ENCODE measurements at places on chromosomes 1 and 21. TPM values are rescaled to one million over a fixed set of nuclear protein-coding genes. Genes with fewer than 3 reads are reported as not detected.

GRCh38 chr1:58406301-58407071, 140.0 kb downstream of the OMA1 start:
- DNase-seq = no peak

DNA sequence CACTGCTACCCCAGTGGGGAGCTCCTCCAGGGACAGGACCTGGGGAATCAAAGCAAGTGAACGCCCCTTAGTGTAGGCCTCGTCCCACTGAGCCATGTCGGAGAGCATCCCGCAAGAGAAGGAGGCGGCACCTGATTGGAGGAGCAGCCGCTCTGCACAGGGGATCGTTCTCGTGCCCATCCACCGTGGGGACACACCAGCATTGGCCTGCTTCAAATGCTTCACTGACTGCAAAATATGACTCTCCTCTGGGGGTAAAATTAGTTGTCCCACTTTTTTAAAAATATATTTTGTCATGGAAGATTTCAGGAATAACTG, 111.0 kb downstream of the PDE9A start:
- no peak for DNase-seq

DNA sequence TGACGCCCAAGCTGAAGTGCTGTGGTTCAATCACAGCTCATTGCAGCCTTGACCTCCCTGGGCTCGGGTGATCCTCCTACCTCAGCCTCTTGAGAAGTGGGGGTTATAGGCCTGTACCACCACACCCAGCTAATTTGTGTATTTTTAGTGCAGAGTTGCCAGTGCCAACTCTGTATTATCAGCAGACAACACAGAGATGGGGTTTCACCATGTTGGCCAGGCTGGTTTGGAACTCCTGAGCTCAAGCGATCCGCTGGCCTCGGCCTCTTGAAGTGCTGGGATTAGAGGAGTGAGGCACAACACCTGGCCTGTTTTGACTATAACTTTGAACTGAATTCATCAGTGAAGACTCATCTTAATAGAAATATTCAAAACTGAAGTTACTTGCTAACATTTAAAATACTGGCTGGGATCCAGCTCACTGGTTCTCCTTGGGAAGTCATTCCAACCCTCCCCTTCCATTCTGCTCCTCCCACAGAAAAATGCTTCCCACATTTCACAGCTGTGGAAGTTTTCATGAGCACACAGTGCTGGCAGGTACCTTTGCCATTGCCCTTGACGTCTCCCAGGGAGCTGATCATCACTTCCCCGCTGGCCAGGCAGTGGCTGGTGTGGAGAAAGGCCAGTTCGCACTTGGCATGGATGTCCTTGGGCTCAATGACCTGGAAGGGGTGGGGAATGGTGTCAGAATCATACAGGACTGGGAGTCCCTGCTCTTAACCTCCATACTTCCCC, 4.7 kb downstream of the SELENBP1 start:
- DNase-seq = no peak

DNA sequence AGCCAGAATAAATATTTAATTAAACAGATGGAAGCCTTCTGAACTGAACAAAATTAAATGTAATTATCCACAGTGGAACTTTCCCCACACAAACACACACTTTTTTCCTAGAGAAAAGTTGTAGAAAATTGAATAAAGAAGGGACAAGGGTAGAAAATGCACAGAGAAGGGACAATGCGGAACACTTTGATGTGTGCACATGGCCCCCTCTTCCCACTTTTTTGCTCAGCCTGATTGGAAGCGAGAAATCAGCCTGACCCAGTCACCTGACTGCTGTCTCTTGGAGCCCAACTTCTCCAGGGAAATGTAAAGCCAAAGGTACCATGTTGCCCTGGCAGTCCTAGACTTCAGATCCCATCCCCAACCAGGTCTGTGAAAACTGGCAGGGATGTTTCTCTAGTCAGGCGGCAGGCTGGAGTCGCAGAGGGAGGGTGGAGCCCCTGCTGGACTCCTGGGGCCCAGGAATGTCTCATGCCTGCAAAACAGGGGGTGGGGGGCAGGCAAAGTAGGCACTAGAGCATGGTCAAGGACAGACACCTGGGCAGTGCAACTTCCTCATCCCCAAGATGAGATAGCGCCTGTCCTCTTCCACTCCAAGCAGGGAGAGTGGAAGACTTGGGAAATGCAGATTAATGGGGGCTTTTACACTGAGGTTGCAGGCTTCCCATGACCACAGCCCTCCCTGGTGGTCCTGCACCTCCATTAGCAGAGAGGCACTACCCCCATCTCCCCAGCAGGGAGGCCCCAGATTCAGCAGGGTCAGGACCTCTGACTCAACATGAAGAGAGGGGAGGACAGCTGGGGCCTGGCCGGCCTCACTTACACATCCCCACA, 2.8 kb downstream of the CERS2 start:
- DNase-seq = no peak

DNA sequence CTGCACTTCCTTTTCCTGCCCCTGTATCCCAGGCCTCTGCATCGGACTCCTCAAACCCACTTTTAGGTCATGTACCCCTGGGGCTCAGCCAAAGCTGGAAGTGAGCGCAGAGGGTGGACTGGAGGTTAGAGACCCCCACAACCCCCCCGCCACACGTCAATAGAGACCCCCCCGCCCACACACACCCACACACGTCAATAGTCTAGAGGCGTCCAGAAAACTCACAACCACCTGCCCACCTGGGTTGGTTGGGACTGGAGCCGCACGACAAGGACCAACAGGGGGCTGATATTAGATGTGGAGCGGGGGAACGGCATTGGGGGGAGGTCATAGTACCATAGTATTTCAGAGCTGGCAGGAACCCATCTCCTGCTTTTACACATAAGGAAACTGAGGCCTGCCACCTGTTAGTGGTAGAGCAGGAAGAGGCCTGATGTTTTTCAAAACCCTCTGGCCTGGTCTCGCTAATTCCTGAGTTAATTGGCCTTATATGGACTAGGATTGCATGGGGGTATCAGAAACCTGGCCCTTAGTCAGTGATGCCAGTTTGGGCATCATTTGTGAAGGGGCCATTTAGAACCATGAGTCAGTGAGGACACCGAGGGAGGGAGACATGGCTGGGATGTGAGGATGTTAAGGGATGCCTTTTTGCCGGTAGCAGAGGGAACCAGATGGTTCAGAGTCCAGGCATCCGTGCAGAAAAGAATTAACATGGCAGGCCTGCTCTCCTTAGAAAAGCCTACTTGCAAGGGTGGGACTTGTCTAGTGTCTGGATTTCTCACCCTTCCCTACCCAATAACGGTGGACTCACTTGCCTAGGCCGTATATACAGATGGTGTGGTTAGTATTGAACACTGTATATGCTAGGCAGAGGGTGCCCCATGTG, 1.1 kb downstream of the NENF start:
- DNase-seq = no peak

GRCh38 chr1:163197022-163197421, 5.7 kb downstream of the RGS5 start:
- no peak for DNase-seq

The PRKAA2 gene
- 3.4 TPM for total RNA-seq
